ENCODE measurements at places on chromosomes 13 and 19.

- no peak for DNase-seq
Measured at GRCh38 chr19:3617463-3617862, 9.1 kb downstream of the CACTIN start.

DNA sequence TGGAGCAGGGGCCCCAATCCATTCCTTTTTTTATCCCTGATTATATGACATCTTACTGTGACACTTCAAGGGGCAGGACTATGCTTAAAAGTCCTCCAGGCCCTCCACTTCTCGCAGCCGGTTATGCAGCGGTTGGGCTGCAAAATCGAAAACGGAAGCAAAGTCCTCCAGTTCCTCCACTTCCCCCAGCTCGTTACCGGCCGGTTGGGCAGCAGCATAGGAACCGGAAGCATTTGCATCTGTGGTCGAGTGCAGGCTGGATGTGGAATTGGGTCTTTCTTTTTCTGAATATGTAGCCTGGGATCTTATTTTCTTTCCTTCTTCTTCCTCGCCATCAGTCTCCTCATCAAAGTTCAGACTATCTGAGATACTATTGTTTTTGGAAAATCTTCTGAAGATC lies 46.1 kb downstream of the OXGR1 start:
- DNase-seq = no peak

- DNase-seq = no peak
Measured at GRCh38 chr13:21639561-21639960, 31.3 kb upstream of the FGF9 start.

DNA sequence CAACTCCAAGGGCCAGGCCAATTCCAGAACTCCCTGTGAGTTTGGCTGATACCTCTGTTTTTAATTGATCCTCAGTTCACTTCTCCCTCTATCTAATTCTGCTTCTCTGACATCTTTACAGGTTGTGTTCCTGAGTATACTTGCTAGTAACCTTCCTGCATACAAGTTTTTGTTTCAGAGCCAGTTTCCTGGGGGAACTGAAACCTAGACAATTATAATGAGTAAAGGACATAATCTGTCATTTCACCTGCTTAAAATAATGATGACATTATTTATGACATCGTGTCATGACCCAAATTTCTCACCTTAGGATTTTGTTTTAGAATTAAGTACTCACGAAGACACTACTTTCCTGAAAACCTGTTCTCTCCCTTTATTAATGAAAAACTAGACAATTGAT lies 12.5 kb upstream of the MYCBP2 start:
- DNase-seq = peak; percentile 60

- no peak for DNase-seq
Measured at GRCh38 chr19:13002166-13002898, 7.1 kb downstream of the NFIX start.

GRCh38 chr13:92177966-92178365 lies 779.5 kb downstream of the GPC5 start:
- no peak for DNase-seq

DNA sequence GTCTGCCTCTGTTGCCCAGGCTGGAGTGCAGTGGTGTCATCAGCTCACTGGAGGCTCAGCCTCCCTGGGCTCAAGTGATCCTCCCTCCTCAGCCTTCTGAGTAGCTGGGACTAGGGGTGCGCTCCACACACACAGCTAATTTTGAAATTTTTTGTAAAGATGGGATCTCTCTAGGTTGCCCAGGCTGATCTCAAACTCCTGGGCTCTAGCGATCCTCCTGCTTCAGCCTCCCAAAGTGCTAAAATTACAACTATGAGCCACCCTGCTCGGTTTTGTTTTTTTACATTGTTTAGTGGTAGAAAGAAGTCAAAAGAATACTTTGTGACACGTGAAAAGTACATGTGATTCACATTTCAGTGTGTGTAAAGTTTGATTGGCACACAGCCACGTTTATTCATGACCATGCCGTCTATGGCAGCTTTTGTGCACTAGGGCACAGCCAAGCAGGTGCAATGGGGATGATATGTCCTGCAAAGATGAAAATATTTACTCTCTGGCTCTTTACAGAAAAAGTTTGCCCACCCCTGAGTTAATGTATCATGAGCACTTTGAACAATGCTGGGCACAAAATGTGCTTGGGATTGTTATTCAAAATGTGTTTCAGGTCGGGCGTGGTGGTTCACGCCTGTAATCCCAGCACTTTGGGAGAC lies 16.2 kb upstream of the NFIC start:
- DNase-seq = no peak

DNA sequence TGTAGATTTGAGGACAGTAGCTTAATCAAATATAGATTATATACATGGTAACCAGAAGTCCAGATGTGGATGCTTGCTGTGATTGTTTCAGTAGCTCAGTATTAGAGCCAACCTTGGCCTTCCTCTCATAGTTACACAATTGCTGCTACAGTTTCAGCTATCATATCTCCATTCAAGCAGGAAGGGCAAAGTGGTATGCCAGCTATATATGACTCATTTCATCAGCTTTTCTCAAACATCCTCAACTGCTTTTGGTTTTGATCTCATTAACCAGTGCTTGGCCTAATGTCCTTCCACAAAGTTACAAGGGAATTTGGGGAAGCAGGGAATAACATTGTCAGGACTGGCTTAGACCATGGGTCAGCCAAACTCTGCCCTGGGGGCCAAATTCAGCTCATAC lies 73.0 kb upstream of the MAB21L1 start:
- DNase-seq = no peak

- DNase-seq = no peak
Measured at GRCh38 chr13:90105276-90105675, 1242.2 kb upstream of the MIR17HG start.

DNA sequence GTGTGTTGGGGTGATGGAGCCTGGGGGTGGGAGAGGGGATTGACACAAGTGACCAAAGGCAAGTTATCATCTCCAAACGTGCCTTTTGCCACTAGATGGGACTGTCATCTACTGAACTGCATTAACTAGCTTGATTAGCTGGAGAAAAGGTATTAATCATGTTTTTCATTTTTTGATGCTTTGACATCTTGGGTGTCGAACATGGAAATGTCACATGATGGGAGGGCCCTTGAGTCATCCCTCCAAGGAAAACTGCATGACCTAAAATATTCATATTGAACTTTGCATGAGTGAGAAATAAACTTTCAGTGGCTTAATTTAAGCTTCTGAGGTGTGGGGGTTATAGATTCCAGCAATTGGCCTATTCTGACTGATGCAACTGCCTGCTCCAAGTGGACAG lies 73.3 kb downstream of the ALOX5AP start:
- no peak for DNase-seq

DNA sequence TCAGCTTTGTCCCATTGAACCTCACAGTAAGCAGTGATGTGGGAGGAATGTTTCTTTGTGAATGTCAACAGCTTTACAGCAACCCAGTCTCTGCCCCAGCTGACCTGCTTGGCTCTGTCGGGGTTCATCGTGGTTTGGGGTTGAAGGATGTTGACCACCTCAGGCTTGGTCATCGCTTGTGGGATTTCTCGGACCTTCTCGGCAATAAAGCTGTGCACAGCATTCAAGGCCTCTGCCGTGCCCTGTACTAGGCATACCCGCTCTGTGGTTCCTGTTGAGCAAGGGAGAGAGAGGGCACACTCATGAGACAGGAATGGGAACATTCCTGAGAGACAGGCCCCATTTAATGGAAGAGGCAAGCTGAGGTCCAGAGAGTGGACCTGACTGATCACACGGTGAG lies 20.0 kb downstream of the NOVA2 start:
- no peak for DNase-seq

DNA sequence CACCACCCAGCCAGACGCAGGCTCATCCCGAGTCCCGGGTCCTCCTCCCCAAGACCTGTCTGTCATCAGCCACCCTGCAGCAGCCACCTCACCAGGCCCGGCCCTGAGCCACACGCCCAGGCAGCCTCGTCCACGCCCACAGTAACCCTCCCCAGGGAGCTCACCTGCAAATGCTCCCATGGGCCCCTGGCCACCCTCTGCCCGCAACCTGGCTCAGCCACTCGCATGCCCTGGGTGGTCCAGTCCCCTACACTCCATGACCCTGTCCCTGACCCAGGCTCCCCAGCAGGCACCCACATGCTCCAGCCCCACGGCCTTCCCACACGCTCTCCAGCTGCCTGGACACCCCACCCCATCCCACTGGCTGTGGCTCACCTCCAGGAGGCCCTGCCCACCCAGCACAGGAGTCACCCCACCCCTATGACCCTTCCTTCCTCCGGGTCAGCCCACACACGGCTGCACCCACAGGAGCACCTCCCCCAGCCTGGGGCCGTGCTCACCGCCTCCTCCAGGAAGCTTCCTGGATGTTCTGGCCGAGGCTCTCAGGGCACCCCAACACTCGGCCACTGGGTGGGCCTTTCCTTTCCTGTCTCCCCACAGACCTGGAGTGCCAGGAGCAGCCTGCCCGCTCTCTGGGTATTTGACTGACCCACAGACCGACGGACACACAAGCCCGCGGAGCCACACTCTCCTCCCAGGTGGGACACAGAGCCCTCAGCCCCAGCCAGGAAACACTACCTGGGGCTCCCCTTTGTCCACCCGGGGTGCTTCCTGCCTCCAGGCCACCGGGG lies 3.6 kb downstream of the TMEM259 start:
- no peak for DNase-seq

GRCh38 chr13:50244355-50244712 lies 229.1 kb downstream of the KCNRG start:
- DNase-seq = no peak

GRCh38 chr19:51457351-51458013 lies 772 bp downstream of the SIGLEC8 start:
- DNase-seq = no peak

Data from NAMALWA (cell line).